SHP77 (cell line): ENCODE measurements at places on chromosomes 1 and 21.

GRCh38 chr1:184634296-184634695 lies 120.4 kb downstream of the EDEM3 start:
- DNase-seq = no peak

DNA sequence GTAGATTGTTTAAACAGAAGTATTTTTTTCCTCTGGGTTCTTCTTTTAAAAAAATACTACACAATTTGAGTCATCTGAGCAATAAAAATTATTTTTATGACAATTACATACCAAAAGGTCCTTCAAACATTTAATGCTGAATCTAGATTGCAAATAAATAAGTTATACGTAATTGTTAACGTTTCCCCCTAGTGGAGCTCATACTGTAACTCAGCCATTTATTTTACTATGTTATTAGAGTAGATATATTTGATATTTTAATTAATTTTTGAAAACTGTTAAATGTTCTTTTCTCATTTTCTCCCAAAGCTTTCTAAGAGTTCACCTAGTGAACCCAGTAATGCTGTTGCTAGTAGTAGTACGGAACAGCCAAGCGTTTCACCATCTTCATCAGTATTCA lies 33.5 kb downstream of the ZMYM1 start:
- DNase-seq = no peak

- DNase-seq = no peak
Observed at GRCh38 chr1:4797016-4797410, 142.6 kb downstream of the AJAP1 start.

DNA sequence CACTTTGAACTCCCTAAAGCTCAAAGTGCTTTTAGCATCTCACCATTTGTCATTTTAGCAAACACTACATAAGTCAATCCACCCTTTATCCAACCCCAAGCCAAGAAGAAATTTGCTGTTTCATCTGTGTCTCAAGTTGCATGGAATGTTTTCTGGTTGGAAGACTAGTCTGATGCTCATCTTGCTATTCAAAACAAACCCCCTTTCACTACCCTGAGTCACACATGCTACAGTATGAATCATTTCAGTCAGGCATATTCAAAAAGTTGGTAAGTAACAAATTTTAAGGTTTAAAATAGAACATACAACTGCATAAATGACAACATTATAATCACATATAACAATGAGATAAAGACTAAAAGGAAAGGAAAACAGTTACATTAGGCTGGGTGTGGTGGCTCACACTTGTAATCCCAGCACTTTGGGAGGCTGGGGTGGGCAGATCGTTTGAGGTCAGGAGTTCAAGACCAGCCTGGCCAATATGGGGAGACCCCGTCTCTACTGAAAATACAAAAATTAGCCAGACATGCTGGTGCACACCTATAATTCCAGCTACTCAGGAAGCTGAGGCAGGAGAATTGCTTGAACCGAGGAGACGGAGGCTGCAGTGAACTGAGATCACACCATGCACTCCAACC lies 38.7 kb downstream of the DSTYK start:
- DNase-seq = no peak

DNA sequence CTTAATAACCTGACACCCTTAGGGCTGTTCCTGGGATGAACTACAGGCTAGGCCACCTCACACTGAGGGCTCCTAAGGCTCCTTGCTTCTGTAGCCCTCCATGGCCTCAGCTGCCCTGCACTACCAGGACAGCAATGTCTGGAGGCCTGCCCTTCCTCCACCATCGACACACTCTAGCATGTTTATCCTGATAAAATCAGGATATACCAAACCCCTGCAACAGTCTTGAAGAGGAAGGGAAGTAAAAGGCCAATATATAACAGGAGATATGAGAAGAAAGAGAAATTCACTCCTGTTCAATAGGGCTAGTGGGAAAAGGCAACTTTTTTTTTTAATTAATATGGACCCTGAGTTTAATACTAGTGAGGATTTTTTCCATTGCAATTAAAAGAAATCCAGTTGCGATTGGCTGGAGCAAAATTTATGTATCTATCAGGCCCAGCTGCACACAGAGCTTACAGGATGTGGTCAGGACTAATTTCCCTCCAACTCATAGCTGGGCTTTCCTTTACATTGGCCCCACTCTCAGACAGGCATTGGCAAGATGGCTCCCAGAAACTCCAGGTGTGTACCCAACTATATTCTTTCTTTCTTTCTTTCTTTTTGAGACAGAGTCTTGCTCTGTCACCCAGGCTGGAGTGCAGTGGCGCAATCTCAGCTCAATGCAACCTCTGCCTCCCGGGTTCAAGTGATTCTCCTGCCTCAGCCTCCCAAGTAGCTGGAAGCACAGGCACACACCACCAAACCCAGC lies 13.5 kb upstream of the ATP2B4 start:
- no peak for DNase-seq

DNA sequence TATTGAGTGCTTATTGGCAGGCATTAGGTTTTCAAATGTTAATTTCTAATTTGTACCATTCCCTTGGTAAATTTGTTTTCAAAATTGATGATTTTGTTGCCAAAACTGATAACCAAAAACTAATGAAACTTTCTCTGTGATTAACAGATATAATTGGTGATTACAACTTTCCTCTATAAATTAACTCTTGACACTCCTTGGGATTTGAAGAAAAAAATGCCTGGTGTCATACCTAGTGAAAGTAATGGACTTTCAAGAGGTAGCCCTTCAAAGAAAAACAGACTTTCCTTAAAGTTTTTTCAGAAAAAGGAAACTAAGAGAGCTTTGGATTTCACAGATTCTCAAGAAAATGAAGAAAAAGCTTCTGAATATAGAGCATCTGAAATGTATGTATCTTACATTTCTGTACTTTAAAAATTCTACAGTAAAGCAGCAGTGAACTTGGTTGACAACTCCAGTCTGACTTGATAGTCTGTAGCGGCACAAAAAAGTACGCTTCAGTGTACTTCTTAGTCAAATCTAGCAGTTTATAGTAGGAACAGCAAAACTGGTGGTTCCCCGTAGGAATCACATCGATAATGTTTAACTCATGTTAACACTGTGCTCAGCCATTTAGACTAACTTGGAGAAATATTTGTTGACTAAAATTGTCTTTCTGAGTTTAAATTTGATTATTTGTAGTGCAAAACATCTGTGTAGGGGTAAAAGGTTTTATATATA lies 3.0 kb downstream of the USP1 start:
- DNase-seq = no peak

DNA sequence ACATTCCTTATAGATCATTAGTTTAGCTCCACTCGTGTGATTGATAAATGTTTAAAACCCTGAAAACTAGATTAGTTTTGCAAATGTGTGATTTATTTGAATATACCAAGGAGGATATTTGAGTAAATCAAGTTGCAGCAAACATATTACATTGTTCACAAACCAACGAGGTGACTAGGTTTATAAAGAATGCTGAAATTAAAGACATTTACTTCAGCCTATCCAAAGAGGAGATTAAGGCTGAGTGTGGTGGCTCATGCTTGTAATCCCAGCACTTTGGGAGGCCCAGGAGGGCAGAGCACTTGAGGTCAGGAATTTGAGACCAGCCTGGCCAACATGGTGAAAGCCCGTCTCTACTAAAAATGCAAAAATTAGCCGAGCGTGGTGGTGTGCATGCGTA lies 34.1 kb downstream of the VTCN1 start:
- no peak for DNase-seq

DNA sequence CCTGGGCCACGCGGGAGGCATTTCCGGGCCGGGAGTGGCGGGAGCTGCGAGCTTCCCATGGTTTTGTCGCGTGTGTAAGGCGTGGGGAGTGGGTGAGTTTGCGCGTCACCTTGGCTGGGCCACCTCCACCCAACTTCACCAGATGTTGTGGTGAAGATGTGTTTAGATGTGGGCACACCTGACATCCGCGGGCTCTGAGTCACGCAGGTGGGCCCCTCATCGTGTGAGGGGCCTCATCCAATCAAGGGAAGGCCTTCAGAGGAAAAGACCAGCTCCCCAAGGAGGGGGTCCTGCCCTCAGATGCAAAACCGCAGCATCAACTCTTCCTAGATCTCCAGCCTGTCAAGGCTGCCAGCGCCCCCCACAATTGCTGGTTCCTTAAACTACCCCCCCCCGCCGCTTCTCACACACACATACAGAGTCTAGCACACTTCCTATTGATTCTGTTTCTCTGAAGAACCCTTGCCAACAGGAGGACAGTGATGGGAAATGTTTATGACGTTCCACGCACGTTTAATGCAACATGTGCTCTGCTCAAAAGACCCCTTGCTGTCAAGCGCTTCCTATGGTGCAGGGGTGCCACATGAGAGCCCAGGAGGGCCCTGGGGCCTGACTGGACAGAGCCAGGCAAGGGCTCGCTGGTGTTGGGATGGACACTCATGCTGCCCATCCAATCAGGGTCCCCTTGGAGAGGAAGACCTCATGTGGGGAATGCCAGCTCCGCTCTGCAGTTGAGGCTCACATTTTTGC lies 11.9 kb downstream of the ACTRT2 start:
- no peak for DNase-seq

- no peak for DNase-seq
Observed at GRCh38 chr1:171220581-171221054, 27.7 kb upstream of the FMO1 start.

- DNase-seq = no peak
Observed at GRCh38 chr1:162560303-162561036, 1.1 kb upstream of the UAP1 start.

DNA sequence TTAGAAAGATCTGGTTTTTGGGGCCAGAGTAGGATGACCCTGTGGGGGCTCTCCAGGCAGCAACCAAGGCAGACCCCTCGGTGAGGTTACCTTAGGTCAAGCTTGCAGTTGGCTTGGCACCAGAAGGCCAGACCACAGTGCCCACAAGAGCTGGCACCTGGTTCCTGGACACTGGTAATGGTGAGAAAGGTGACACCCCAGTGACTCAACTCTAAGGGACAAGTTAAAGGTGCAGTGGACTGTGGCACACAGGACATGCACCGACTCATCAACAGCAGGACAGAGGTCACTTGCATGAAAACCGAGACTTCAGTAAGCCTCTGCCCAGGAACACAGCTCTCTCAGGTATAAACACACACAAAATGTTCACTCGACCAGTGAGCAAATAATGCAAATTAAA lies 6.7 kb downstream of the LRRC38 start:
- DNase-seq = no peak

- DNase-seq = no peak
Observed at GRCh38 chr1:152783095-152783494, 3.0 kb upstream of the LCE1E start.

DNA sequence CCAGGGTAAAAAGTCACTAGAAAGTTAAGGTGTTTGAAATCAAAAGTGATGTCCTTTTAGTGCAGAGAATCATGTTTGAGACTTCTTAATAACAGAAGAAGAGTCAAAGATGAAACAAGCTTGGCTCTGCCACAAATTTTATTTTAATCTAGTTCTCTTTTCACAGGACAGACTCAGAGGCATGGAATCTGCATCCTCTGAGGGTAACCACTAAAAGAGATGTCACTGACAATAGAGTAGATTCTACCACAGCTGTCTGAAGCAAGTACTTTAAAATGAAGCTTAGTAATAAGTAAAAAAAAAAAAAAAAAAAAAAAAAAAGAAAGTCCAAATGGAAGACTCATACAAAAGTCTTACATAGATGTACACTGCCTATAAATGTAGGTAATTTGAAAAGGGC lies 519.7 kb upstream of the PRMT6 start:
- DNase-seq = no peak

GRCh38 chr1:168443899-168444298 lies 99.9 kb downstream of the XCL2 start:
- DNase-seq = no peak

DNA sequence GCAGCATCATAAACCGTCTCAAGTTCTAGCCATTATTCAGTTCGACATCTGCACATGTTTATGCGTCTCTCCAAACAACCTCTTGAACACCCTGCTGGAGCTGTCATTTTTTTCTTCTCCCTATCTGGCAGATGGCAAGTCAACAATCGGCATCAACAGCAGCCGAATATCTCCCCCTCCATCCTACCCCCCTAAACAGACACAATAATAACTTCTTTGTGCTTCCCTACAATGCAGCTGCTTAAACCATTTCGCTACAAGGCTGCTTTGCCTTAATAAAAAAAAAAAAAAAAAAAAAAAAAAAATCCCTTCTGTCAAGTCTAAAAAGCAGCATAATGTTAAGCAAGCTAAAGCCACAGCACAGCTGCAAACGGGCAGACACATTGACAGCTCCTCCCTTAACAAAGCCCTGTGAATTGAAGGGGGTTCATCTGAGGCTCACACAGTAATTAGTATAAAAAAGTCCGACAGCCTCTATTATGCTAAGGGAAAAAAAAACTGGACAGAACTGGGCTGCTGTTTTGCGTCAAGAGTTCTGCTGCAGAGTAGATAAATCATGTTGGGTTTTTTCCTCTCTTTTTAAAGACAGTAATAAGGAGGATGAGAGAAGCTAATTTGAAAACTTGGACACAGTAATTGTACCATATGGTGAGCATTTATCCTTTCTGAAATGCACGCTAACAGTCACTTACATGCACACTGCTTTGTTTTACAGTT lies 136.4 kb downstream of the AKT3 start:
- DNase-seq = peak; percentile 69

- no peak for DNase-seq
Observed at GRCh38 chr21:39531064-39531463, 79.3 kb downstream of the SH3BGR start.

DNA sequence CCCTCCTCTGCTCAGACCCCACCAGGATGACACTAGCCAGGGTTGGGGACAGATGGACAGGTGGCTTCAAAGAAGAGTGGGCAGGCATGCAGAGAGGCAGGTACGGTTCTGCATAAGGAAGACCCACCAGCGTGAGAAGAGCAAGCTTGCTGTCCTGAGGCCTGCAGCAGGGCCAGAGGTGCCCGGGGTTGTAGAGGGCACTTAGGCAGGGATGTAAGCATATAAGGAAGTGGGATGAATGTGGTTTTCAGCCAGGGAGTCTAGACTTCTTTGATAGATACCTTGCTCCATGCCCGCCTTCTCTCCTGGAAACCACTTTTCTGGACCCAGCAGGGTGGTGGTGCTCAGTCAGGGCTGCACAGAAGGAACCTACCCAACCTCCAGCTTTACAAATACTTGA lies 1.4 kb downstream of the TTC39A start:
- DNase-seq = no peak

DNA sequence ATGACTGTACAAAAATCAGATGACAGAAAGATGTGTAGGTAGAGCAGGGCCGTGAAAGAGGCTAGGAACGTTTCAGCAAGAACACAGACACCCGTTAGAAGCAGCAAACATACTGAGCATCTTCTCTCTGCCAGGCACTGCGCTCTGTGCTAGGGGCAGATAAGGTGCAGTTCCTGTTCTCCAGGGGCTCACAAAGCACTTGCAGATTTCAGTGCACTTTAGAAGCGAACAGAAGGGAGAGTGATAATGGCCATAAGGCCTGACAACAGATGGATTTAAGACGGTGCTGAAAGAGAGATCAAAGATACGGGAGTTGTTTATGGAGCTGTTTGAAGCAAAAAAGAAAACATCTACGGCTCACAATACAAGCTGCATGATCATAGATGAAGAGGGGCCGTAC lies 200.3 kb upstream of the FOXD3 start:
- DNase-seq = no peak

- no peak for DNase-seq
Observed at GRCh38 chr1:185957441-185958363, 223.5 kb downstream of the HMCN1 start.

- DNase-seq = no peak
Observed at GRCh38 chr1:245715291-245715701, 560.5 kb downstream of the KIF26B start.
